ENCODE measurements at places on chromosomes 1 and 21. TPM values are rescaled to one million over a fixed set of nuclear protein-coding genes. Genes with fewer than 3 reads are reported as not detected.

DNA sequence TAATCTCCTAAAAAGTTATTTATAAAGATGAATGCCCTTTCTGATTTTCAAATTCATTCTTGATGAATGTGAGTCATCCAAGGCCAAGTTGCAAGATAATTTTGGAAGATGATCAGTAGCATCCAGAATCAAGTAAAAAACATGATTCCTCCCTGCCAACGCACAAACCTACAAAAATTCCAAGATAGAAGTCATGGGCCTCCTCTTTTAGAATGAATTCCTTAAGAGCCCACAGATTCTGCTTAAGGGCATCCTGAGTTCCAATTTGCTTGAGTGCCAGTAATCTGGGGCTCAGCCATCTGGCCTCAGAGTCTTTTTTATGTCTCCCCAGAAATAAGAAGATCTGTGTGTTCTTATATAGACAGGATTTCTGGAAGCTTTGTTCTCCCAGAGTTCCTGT lies 23.2 kb upstream of the SPATA6 start:
- H3K4me1 ChIP-seq: no peaks in the 10 kb centered on the region
- no peaks in the 10 kb centered on the region for H3K27me3 ChIP-seq
- no peak overlapping the region for H3K27ac ChIP-seq
- DNase-seq: no peak

GRCh38 chr21:43728154-43728466 lies 9.2 kb downstream of the PDXK start:
- peak overlapping the region; percentile 46 for H3K4me3 ChIP-seq
- DNase-seq: no peak
- peaks cover 23% of the 10 kb centered on the region for H3K36me3 ChIP-seq
- peaks cover 46% of the 10 kb centered on the region for H3K4me1 ChIP-seq

IFI44 gene
- polyA plus RNA-seq: 53.0 TPM

GRCh38 chr1:158327481-158327880 lies 3.9 kb downstream of the CD1B start:
- H3K4me3 ChIP-seq: no peak overlapping the region
- no peaks in the 10 kb centered on the region for H3K4me1 ChIP-seq
- H3K27ac ChIP-seq: no peak overlapping the region
- H3K27me3 ChIP-seq: peaks cover 16% of the 10 kb centered on the region

- no peak for DNase-seq
- H3K27me3 ChIP-seq: no peaks in the 10 kb centered on the region
- H3K4me3 ChIP-seq: no peak overlapping the region
- no peaks in the 10 kb centered on the region for H3K36me3 ChIP-seq
- H3K4me1 ChIP-seq: no peaks in the 10 kb centered on the region
Observed at GRCh38 chr1:245180496-245181157, 25.8 kb downstream of the KIF26B start.

GBP2 gene
- 3.6 TPM for polyA plus RNA-seq

- H3K4me1 ChIP-seq: no peaks in the 10 kb centered on the region
- no peak overlapping the region for H3K4me3 ChIP-seq
- H3K27me3 ChIP-seq: no peaks in the 10 kb centered on the region
- no peak overlapping the region for H3K27ac ChIP-seq
Observed at GRCh38 chr1:242623119-242623518, 98.6 kb upstream of the PLD5 start.

VTCN1 gene
- 0.48 TPM for polyA plus RNA-seq

AMY2B gene
- polyA plus RNA-seq: 34.7 TPM

TIE1 gene
- polyA plus RNA-seq: 104 TPM

DNA sequence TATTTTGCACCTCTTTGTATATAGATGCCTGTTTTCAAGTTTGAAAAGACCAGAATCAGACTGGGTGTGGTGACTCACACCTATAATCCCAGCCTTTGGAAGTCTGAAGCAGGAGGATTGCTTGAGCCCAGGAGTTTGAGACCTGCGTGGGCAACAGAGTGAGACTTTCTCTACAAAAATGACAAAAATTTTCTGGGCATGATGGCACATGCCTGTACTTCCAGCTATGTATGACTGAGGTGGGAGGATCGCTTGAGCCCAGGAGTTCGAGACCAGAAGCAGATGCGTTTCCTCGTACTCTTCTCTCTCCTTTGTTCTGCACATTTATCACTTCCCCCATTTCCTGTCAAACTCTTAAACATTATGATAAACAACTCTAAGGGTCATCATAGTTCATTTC lies 310.0 kb upstream of the SNX7 start:
- no peak overlapping the region for H3K27ac ChIP-seq
- H3K36me3 ChIP-seq: no peaks in the 10 kb centered on the region
- H3K27me3 ChIP-seq: no peaks in the 10 kb centered on the region
- no peak overlapping the region for H3K4me3 ChIP-seq
- no peaks in the 10 kb centered on the region for H3K4me1 ChIP-seq

KCNE2 gene
- polyA plus RNA-seq: 0.64 TPM

DNA sequence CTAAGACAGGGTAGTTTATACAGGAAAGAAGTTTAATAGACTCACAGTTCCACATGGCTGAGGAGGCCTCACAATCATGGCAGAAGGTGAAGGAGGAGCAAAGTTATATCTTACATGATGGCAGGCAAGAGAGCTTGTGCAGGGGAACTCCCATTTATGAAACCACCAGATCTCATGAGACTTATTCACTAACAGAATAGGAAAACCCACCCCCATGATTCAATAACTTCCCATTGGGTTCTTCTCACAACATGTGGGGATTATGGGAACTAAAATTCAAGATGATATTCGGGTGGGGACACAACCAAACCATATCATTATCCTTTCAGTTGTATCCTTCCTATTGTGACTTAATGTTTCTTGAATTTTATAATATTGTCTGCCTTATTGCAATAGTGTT lies 13.4 kb upstream of the DDAH1 start:
- DNase-seq: no peak
- no peaks in the 10 kb centered on the region for H3K27me3 ChIP-seq
- no peaks in the 10 kb centered on the region for H3K36me3 ChIP-seq

KRTAP13-1 gene
- not detected for polyA plus RNA-seq
